ENCODE measurements at places on chromosomes 11 and 22.

DNA sequence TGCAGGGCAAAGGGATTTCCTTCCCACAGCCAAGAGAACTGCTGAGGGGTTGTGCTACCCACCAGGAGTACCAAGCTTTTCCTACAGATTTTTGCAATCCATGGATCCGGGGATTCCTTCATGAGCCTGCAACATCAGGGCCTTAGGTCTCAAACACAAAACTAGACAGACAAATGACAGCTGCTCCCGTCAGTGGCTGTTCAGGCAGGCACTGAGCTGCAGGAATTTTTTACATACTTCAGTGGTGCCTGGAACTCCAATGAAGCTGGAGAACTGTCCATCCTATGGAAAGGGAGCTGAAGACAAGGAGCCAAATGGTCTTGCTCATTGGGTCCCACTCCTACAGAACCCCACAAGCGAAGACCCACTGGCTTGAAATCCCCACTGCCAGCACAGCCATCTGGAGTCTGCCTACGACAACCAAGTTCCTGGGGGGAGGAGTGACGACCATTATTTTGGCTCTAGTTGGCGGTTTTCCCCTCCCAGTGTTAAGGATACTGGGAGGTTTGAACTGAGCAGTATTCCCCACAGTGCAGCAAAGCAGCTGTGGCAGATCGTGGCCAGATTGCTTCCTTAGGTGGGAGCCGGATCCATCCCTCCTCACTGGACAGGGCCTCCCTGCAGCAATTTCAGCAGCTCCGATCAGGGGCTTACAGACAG is 157.7 kb upstream of the TMEM45B start:
- no peak for DNase-seq

DNA sequence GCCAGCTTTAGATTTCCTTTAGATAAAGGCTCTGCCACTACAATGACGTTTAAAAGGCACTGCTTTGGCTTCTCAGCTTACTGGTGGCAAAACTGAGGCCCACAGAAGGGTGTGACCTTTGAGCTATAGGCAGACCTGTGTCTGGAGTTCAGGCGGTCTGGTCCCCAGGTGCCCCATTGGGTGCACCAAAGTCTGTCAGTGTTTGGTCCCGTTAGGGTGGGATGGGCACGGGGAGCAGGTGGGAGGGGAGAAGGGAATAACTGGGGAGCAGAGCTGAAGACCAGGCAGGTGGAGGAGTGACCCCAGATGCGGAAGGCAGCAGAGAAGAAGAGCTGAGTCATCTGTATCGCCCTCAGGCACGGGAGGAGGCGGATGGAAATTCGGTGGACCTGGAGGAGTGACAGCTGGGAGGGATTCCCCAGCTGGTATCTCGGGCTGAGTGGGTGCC is 45.3 kb upstream of the GCAT start:
- DNase-seq: no peak

DNA sequence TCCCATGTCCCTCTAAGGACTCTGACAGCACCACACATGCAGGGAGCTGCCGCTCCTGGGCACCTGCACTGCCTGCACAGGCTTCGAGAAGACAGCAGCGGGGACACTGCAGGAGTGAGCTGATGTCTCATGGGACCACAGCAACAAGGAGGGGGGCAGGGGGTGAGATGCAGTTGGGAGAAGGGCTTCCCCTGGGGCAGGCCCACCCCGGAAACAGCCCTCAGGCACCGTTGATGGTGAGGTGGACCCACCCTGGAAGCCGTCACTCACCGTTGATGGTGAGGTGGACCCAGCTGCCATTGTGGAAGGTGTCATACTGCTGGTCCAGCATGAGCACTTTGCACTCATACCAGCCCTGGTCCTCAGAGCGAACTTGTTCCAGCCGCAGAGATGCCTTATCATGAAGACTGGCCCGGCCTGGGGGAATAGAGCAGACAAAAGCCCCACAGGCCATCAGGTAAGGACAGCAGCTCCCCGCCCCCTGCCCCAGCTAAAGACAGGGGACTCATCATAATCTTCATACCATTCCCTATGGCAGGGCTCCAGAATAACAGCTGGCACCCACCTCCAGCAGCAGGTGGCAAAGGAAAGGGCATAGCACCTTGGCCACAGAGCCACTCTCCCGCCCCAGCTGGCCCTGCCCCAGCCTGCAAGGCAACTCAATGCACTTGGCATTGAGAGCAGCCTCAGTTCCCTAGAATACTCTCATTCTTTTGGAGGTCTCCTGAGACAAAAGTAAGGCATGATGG is 12.6 kb downstream of the IGSF9B start:
- no peak for DNase-seq

DNA sequence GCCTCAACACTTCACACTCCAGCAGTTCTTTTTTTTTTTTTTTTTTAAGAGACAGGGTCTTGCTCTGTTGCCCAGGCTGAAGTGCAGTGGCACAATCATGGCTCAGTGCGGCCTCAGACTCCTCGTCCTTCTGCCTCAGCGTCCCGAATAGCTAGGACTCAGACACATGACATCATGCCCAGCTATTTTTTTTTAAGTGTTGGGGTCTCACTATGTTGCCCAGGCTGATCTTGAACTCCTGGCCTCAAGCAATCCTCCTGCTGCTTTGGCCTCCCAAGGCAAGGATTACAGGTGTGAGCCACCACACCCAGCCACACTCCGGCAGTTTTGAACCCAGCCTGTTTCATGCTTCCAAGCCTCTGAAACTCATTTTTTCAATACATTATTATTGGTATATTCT is 3.7 kb downstream of the PPP2R1B start:
- no peak for DNase-seq

GRCh38 chr11:86524620-86525352 is 147.6 kb downstream of the ME3 start:
- no peak for DNase-seq

DNA sequence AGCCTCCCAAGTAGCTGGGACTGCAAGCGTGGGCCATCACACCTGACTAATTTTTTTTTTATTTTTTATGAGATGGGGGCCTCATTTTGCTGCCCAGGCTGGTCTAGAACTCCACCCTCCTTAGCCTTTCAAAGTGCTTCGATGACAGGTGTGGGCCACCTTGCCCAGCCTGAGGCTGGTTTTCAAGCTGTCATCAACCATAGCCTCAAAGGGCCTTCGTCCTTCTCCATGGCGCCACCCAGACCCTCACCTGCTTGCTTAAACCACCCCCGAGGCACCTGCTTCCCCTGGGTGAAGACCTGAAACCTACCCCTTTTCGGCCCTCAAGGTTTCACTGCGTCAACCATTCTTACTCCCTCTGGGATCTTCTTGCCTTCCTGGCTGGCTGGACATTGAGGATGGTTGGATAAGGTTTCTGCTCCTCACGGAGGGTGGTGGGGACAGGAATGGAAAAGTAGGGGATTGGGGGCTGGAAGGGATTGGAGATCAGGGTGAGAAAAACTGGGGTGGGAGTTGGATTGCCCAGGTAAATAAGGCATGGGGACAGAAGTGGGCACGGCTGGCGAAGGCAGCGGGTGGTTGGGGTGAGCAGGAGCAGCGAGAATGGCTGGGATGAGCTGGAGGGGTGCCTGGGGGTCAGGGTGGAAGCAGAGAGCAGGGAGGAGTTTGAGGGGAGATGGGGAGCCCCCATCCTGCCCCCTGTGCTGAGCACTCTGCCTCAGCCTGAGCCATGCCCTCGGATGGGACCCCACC is 2.8 kb upstream of the ACR start:
- no peak for DNase-seq

GRCh38 chr11:86155200-86155844 is 86.4 kb upstream of the PICALM start:
- no peak for DNase-seq

DNA sequence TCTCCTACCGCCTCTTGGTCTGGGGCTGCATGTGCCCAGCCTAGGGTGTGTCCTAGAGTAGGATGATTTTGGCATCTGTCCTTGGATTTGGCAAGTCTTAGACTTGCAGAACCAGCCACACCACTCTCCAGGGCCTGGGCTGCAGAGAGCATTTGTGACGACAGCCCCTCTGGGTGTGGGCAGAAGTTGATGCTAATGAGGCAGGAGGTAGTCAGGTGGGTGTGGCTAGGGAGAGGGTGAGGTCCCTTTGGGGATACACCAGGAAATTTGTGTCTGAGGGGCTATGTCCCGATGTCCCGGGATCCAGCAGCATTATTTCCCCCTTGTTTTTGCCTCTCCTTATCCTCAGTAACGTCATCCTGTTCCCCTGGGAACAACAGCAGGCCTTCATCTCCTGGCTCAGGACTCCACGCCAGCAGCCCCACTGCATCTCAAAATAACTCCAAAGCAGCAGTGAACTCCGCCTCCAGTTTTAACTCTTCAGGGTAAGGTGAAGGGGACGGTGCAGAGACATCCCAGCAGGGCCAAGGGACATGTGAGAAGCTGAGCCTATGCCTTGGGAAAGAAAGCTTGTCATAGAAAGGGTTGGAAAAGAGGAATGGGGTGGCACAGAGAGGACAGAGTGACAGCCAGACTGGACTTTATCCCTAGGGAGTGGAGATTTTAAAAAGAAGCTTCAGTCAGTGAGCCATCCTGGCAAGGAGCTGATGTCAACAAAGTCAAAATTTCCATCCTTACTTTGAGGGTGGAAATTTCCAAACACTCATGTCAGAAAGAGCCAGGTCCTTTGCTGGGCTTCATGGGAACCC is 8.0 kb upstream of the TLCD5 start:
- DNase-seq: no peak

DNA sequence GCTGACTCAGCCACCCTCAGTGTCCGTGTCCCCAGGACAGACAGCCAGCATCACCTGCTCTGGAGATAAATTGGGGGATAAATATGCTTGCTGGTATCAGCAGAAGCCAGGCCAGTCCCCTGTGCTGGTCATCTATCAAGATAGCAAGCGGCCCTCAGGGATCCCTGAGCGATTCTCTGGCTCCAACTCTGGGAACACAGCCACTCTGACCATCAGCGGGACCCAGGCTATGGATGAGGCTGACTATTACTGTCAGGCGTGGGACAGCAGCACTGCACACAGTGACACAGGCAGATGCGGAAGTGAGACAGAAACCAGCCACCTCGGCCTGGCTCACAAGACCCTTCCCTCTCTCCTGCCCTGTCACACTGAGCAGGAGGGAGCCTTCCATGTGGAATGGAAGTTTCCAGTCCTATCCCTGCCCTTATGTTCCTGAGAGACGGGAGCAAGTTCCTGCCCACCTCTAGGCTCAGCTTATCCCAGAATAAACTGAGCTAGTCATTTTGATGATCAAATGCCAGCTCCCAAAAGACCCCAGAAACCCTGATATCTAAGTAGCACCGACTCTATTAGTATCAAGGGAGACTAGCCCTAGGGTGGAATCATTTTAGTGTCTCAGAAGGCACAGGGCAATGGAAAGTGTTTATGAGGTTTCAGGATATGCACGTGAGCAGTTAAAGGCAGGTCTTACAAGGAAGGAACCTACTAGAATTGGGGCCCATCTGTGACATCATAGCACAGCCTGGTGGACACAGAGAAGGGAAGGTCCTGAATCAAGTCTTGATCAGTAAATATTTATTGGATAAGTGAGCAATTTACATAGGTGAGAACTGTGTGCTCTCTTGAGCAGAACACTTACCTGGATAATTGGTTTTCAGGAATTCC is 6.3 kb upstream of the IGLL5 start:
- DNase-seq: no peak

GRCh38 chr11:75369560-75370255 is 18.2 kb upstream of the ARRB1 start:
- DNase-seq: no peak

DNA sequence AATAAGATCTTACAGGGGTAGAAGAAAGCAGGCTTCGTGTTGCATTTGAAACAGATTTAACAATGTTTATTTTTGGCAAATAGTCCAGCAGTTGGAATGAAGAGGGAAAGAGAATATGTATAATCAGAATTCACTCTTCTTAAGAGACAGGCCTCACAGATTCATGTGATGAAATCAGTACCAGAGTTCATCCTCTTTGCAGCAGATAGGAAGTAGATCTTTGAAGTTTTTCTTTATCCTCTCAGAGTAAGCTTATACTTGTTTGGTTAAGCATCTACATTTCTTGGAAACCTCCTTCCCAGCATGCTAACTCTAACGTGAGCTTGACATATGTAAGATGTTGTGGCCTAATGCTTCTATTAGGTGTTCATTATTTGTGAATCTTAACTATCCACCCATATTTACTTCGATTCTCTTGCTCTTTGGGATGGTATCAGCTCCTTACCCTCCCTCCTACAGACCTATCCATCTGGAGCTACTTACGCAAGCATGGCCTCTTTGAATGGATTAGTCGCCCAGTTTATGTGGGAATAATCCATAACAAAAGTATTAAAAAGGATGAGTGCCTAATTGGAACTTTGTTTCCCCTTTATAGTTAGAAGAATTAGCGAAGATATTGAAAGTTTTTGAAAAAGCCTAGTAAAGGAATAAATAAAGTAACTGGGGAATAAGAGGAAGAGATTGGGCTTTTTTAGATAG is 80.1 kb downstream of the PRMT3 start:
- no peak for DNase-seq

- no peak for DNase-seq
Observed at GRCh38 chr22:24183321-24184031, 2.2 kb downstream of the SUSD2 start.

GRCh38 chr22:29831958-29832357 is 6.1 kb downstream of the ASCC2 start:
- no peak for DNase-seq

- no peak for DNase-seq
Observed at GRCh38 chr11:129612447-129612961, 203.1 kb upstream of the TMEM45B start.

DNA sequence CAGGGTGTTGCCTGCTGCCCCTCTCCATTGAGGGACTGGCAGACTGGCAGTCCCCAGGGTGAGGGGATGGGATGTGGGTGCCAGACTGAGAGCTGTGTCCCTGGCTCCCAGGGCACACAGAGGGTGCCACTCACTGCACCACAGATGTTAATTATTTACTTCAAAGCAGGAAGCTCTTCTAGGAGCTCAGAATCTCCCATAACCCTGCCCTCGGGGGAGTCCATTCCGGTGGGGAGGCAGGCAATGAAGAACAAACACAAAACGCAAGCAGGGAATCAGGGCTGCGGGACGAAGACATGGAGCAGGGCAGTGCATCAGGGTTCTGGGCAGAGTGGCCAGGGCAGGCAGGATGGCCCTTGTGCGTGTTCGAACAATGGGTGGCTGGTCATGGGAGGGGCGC is 24.4 kb upstream of the FLRT1 start:
- no peak for DNase-seq

GRCh38 chr11:133545199-133545803 is 13.0 kb upstream of the OPCML start:
- DNase-seq: no peak
